H1 (cell line): ENCODE measurements at places on chromosomes 13 and 19. TPM values are rescaled to one million over a fixed set of nuclear protein-coding genes. Genes with fewer than 3 reads are reported as not detected.

- DNase-seq = peak; percentile 25
These were observed 604.4 kb upstream of the SPRY2 start for GRCh38 chr13:80945328-80945727.

GRCh38 chr13:102983496-102983895, 82.7 kb downstream of the SLC10A2 start:
- DNase-seq = no peak

DNA sequence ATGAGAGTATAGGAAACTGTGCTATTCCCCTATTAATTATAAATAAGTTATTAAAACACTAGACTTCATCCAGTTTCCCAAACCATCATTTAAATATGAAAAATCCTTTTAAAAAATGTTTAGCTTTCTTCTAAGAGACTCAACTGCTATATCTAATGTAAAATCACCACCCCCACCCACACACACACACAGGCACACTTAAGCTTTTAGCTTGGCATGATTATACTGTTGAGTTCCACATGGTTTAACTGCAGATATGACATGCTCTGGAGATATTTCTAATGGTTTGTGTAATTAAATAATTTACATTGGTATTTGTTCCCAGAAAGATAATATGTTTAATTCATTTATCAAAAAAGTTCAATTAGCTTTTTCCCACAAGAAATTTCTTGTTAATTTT, 1700.1 kb upstream of the SLC10A2 start:
- DNase-seq = no peak

DNA sequence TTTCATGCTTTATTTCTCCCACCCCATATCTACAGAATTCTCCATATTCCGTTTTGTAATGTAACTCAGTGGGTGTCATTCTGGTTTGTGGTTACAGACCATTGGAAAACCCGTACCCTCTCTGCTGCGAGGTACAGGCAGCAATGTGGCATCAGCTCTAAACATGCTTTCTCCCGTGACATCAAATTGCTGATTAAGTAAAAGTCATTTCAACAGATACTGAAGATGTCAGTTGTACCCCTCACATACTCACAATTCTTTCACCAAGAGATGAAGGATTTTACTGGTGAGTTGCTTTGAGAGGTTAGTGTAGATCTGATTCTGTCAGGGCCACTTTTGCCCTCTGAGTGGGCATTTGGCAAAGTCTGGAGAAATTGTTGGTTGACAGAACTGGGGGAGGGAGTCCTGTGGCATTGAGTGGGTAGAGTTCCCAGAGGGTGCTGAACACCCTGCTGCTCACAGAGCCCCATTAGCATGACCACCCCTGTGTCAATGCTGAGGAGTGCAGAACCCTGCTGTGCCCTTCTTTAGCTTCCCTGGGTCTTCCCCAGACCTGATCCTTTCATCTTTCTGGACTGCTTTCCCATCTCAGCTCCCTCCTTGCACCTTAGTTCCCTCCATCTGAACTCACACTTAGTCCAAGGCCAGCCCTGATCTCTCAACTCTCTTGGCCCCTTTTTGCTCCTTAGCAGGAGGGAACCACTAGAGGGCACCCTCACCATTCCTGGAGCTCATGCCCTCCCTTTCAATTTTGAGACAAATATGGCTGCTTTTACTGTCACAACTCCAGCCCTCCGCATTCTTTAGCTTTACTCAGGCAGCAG, 39.9 kb upstream of the CEACAM8 start:
- no peak for DNase-seq

DNA sequence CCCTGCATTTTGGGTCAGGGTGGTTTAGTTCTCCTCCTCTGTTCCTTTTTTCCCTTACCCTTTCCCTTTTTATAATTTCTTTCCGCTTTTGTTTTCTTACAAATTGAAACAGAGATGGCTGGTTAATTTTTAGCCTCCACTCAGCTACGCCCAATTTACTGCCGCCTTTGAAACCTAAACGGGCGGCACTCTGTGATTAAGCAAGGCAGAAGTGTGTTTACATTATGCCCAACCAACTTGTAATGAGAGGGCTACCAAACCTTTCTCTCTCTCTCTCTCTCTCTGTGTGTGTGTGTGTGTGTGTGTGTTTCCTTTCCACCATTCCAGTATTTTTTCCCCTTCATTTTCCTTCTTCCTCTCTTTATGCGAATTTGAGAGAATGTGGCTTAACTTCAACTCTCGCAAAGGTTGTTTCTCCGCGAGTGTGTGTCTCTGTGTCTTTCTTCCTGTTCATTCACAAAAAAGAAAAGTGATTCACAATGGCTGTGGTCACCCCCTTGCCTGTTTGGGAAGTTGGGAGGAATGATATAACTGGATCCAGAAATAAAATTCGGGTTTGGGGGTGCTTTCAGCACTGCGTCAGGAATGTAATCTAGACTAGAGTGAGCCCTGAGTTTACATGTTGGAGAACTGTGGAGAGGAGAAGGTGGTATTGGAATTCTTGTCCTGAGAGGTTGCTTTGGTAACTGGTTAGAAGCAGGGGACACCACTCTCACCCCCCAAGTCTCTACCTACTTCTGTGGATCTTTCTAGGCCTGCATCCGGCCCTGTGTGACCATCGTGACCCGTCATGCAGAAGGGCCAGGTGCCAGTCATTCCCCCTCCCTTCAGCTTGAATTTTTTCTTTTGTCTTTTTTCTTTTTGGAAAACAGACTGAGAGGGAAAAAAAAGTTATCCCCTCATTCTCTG, 31.4 kb downstream of the NFIX start:
- no peak for DNase-seq

- DNase-seq = no peak
These were observed 154.2 kb downstream of the TNFRSF19 start for GRCh38 chr13:23724196-23724970.

The LRRC25 gene
- 0.20 and 0.23 TPM in 2 replicates for total RNA-seq

The KIR3DL2 gene
- total RNA-seq = not detected in 2 replicates

The SLC7A9 gene
- total RNA-seq = not detected in 2 replicates

The URAD gene
- total RNA-seq = not detected in 2 replicates
